ENCODE measurements at places on chromosomes 3 and 15.

- DNase-seq, result no peak
Observed at GRCh38 chr3:124586126-124587052, 143.9 kb upstream of the UMPS start.

GRCh38 chr3:125190786-125191185 lies 21.8 kb downstream of the SLC12A8 start:
- no peak for DNase-seq

- peak; percentile 27 for DNase-seq
Observed at GRCh38 chr15:85865070-85865684, 70.5 kb upstream of the KLHL25 start.

- no peak for DNase-seq
Observed at GRCh38 chr3:133592843-133593242, 19.4 kb downstream of the CDV3 start.

- DNase-seq, result no peak
Observed at GRCh38 chr15:89128320-89129122, 40.3 kb downstream of the ABHD2 start.

- DNase-seq, result no peak
Observed at GRCh38 chr3:79848876-79849275, 81.1 kb upstream of the ROBO1 start.

- DNase-seq, result no peak
Observed at GRCh38 chr3:128235207-128235926, 82.1 kb downstream of the EEFSEC start.

- no peak for DNase-seq
Observed at GRCh38 chr15:34628577-34629152, 45.2 kb upstream of the GOLGA8B start.

DNA sequence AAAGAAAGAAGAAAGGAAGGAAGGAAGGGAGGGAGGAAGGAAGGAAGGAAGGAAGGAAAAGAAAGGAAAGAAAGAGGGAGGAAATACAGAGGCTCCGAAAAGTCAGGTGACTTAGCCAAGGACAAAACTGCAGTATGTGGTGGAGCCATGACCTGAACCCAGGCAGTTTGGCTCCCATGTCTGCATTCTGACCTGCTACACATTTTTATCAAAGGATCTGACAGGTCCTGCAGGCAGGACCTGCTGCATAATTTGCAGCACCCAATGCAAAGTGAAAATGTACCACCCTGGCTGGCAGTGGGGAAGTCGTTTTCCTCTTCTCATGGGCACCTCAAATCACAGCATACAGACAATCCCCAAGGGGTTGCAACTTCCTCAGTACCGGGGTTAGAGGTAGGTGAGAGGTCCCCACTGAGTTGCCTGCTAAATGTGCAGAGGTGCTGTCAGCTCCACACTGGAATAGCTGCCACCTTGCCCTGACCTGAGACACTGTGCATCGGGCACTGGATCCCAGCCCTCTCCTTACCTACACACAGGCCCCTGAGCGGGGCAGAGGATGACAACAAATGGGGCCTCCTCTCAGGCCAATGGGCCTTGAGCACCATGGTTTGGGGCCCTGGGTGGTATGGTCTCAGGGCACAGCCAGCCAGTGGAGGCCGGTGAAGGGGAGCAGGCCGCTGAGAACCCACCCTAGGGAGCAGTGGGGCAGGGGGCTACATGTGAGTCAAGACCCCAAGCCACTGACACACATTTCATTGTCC lies 175.1 kb downstream of the SHQ1 start:
- DNase-seq, result no peak

DNA sequence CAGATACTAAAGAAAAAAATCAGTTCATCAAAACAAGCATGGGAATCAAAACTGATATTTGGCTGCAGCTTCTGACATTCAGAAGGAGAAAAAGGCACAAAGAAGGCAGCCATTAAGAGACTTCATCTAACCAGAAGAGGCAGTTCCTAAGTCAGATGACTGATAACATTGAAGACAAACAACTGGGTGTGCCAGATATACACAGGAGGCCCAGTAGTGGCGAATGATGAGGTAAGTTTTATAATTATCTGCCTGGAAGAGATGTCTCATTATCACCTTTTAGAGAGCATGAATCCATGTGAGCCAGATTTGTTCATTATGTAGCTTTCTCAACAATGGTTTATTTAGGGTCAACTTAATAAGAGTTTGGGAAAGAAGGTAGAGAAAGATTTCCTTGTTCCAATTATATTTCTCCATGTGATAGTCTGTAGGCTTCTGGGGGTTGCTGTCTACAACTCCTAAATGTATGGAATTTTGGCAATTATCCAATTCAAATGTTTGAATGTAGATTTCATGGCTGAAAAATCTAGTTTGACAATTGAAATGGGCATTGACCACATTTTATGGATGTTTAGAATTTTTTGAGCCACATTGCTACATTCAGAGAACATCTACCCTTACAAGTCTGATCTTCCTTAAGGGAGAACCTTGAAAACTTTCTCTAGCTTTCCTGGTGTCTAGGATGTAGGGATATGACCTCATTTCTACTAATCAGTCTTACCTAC lies 50.4 kb upstream of the RASGRF1 start:
- DNase-seq, result no peak

DNA sequence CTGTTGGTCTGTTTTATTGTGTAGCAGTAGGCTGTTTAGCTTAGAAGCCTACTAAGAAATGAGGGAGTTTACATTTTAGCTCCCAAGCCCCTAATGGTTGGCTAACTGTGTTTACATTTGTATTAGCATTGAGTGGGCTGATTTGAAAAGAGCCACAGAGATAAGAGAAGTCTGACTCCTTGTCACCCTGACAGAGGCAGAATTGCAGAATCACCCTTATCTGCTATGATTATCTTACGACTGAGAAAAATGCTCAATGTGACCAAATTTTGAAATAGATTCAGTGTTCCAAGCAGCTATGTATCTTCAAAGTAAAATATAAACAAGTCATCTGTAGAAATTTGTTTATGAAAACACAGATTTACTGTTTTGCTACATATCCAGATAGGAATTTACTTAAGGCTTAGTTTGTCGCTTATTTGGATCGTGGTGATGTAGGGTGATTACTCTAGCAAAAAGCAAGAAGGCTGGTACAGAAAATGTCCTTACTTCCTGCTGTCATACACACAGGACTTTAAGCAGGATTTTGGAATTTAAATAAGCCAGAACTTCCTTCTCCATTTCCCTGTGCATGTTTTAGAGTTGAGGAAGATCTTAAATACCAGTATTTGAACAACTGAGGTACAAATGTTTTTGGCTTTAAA lies 19.0 kb downstream of the SEMA6D start:
- DNase-seq, result no peak

DNA sequence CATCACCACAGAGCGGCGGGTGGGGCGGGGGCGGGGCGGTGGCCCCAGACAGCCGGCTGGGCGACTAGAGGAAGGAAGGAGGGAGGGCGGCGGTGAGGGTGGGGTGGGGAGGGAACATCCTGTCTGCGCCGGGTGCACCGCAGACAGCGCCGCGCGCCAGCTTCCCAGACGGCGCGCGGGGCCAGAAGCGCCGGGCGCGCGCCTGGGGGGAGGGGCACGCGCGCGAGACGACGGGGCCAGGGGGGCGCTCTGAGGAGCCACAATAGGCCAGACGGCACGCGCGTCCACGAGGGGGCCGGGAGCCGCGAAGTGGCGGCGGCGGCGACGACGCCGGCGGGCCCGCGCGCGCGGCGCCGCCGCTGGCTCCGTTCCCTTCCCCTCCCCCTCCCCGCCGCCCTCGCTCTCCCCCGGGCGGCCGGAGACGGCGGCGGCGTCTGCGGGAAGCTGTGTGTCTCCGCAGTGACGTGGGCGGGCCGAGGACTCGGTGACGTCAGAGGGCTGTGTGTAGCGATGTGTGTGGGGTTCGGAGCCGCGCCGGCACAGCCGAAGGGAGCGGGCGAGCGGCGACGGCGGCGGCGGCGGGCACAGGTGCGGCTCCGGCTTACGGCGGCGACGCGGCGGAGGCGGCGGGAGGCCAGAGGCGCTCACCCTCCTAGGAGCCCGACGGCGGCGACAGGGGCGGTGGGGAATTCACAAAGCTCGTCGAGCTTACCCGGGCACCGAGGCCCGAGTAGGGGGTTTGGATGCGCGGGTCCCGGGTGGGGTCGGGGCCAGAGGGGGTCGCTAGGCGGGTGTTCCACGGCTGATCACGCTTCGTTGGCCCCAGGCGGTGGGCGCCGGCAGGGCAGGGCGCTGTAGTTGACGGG lies at the start of gene SKIL:
Gene SKIL, plus strand, starts transcription at position 540 of the 866 bp plus-strand sequence. CDS start 2,617 bp downstream, outside the sequence.
- peak; percentile 77 for DNase-seq

GRCh38 chr15:69107025-69107620 lies 53.3 kb upstream of the GLCE start:
- no peak for DNase-seq

GRCh38 chr3:110174908-110175307 lies 837.6 kb upstream of the DPPA4 start:
- no peak for DNase-seq

DNA sequence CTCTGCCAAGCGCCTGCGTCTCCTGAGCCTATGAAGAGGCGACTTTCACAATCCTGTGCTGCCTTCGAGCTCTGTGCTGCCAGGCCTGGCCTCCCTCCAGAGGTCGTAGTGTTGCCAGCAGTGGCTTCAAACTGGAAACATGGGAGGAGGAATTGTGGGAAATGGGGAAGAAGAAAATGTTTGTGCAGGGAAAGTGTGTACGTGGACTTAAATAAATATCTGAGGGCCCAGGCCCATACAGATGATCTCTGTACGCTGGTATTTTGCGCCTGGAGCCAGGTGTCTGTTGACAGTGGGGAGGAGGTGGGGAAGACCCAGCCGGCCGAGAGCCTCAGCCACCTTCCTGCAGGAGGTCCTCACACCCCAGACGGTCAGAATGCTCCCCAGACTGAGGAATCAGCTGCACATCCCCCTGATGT lies 44.6 kb downstream of the ZBTB38 start:
- no peak for DNase-seq

DNA sequence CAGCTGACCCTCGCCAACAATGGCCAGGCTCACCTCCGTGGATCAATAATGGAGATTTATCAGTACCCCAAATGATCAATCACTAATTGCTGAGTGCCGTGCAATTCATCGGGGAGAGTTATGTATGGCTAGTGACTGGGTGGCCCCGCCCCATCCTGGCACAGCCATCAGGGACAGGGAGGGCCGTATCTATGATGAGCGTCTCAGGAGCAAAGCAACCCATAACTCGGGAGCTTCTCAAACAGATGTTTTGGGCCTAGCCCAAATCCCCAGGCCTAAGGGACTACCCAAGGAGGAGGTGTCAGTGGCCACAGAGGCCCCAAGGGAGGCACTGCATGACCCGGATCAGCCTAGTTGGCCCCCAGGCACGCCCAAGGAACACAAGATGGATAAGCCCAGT lies 180.0 kb upstream of the LINGO1 start:
- no peak for DNase-seq

- no peak for DNase-seq
Observed at GRCh38 chr3:41304593-41304992, 105.3 kb downstream of the CTNNB1 start.

- DNase-seq, result no peak
Observed at GRCh38 chr15:28273873-28274610, 47.9 kb downstream of the HERC2 start.

DNA sequence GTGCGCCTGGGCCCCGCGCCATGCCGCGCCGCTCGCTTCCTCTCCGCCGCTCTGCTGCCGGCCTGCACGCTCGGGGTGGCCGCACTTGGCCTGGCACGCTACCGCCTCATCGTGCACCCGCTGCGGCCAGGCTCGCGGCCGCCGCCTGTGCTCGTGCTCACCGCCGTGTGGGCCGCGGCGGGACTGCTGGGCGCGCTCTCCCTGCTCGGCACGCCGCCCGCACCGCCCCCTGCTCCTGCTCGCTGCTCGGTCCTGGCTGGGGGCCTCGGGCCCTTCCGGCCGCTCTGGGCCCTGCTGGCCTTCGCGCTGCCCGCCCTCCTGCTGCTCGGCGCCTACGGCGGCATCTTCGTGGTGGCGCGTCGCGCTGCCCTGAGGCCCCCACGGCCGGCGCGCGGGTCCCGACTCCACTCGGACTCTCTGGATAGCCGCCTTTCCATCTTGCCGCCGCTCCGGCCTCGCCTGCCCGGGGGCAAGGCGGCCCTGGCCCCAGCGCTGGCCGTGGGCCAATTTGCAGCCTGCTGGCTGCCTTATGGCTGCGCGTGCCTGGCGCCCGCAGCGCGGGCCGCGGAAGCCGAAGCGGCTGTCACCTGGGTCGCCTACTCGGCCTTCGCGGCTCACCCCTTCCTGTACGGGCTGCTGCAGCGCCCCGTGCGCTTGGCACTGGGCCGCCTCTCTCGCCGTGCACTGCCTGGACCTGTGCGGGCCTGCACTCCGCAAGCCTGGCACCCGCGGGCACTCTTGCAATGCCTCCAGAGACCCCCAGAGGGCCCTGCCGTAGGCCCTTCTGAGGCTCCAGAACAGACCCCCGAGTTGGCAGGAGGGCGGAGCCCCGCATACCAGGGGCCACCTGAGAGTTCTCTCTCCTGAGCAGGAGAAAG lies 951 bp downstream of the GPR62 start:
- no peak for DNase-seq

DNA sequence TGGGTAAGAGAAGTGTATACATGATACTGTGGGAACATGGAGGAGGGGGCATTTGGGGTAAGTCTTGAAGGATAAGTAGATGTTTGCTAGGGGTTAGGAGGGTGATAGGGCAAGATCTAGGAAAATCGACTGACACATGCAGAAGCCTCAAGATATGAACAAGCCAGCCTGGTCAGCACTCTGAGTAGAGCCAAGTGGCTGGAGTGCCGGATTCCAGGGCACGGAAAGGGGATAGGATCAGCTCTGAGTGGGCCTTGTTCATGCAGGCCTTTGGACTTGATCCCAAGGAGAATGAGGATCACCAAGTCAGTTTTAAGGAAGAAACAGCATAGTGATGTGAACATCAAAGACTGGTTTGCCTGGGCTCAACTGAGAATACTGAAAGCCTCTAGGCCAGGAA lies 24.3 kb upstream of the MANF start:
- DNase-seq, result no peak

DNA sequence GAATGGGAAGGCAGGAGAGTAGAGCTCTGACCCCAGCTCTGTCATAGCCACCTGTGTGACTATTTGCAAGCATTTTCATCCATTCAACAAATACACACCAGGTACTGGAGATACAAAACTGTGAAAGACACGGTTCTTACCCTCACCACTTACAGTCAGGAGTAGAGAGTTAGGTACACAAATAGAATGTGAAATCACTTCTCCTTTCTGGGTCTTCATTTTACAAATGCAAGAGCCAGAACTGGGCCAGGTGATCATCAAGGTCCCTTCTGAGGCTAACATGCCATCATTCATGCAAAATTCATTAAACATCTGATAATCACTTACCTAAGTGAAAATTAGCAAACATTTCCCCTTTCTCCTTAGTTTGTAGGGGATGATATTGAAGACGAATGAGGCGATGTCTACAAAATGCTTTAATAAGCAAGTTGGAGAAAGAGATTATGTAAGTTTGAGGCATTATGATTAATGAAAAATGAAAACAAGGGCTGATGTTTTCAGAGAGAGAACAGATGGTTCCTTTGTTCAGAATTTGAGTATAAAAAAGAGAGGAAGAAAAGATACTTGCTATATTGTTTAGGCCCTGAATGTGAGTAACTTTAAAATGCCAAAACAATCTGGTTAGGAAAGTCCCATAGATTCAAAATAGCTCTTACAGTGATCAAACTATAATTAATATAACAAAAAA lies 88.6 kb downstream of the LPP start:
- no peak for DNase-seq

GRCh38 chr15:86161250-86161649 lies 81.6 kb downstream of the AGBL1 start:
- no peak for DNase-seq

All from NCI-H524 treated with DMSO at 0.1 percent for 48 hours (cell line).